ENCODE measurements at places on chromosomes 4 and X. TPM values are rescaled to one million over a fixed set of nuclear protein-coding genes. Genes with fewer than 3 reads are reported as not detected.

DNA sequence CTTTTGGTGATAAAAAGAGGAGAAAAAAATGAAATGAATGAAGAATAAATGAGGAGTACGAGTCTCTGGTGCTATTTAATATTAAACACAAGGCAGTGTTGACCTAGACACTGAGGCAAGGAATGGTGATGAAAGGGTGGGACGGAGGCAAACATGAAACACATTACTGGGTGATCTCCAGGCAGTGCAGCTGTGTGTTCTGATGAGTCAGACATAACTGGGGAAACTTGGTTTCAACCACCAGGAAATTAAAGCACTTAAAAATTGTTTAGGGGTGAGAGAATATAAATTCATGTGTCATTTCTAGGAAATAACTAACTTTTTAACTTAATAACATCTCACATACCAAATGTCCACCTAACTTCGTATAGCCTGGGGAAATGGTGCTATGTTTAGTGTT is 19.7 kb upstream of the CXCL6 start:
- DNase-seq = no peak

- peak; percentile 0 for DNase-seq
Measured at GRCh38 chr4:141711211-141711610, 74.8 kb downstream of the IL15 start.

DNA sequence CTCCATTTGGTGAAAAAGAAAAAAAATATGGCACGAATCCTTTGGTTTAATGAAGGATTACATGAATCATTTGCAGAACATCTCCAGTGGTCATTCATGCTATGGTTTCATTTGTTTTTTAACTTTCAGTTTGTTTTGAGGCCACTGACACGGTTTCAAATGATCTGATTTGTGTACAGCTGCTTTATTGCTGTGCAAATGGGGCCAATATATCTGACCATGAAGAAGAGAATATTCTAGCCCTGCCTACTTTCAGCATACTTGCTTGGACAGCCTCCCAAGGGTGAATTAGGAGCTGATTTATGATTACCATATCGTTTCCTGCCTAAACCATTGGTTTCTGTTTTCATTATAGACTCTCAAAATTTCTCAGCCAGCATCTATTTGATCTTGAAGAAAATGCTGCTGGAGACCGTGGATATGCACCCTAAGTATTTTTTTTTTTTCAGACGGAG is 30.7 kb downstream of the SPARCL1 start:
- peak; percentile 71 for DNase-seq

GRCh38 chrX:2413969-2414368 is 86.8 kb downstream of the DHRSX start:
- DNase-seq = no peak

- no peak for DNase-seq
Measured at GRCh38 chrX:70049406-70049805, 332 bp downstream of the AWAT2 start.

GRCh38 chr4:128388352-128388630 is 100.7 kb upstream of the PGRMC2 start:
- no peak for DNase-seq

- peak; percentile 57 for DNase-seq
Measured at GRCh38 chr4:88706574-88706973, 8.9 kb upstream of the NAP1L5 start.

DNA sequence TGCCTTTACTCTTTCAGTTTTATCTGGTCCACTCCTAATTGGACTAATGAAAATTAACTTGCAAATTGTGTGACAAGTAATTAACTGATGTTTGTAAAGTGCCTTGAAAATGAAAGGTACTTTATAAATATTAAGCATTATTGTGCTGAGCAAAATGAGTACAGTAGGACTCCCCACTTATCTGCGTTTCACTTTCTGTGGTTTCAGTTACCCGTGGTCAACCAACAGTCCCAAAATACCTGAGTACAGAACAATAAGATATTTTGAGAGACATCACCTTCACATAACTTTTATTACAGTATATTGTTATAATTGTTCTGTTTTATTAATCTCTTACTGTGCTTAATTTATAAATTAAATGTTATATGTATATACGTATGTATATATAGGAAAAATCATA is 27.4 kb upstream of the JADE3 start:
- DNase-seq = no peak

DNA sequence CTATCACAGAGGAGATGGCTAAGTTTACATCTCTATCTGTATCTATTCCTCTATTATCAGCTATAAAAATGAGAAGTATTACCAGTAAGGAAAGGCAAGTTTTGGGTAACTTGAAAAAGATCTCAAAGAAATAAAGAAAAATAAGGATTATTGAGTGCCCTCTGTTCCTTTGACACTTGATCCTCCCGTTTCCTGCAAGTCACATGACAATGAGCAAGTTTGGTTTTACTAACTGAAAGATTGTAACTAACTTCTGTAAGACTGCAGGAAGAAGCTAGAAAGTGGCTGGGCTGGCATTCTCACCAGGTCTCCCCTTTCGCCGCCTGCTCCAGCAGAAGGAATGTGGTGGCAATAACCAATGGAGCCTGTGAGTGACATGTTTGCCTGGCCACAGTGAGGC is 59.2 kb downstream of the ARHGAP24 start:
- DNase-seq = no peak

GRCh38 chr4:105022811-105023667 is 123.6 kb upstream of the TET2 start:
- DNase-seq = no peak

- peak; percentile 37 for DNase-seq
Measured at GRCh38 chrX:96244955-96245354, 439.7 kb upstream of the DIAPH2 start.

DNA sequence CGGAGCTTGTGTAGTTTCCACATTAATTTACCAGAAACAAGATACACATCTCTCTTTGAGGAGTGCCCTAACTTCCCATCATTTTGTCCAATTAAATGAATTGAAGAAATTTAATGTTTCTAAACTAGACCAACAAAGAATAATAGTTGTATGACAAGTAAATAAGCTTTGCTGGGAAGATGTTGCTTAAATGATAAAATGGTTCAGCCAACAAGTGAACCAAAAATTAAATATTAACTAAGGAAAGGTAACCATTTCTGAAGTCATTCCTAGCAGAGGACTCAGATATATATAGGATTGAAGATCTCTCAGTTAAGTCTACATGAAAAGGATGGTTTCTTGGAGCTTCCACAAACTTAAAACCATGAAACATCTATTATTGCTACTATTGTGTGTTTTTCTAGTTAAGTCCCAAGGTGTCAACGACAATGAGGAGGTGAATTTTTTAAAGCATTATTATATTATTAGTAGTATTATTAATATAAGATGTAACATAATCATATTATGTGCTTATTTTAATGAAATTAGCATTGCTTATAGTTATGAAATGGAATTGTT is at the start of gene FGB:
FGB (plus strand) TSS at position 315 of the 558 bp plus-strand sequence; CDS start at position 323, 8 bp downstream.
- DNase-seq = no peak

DNA sequence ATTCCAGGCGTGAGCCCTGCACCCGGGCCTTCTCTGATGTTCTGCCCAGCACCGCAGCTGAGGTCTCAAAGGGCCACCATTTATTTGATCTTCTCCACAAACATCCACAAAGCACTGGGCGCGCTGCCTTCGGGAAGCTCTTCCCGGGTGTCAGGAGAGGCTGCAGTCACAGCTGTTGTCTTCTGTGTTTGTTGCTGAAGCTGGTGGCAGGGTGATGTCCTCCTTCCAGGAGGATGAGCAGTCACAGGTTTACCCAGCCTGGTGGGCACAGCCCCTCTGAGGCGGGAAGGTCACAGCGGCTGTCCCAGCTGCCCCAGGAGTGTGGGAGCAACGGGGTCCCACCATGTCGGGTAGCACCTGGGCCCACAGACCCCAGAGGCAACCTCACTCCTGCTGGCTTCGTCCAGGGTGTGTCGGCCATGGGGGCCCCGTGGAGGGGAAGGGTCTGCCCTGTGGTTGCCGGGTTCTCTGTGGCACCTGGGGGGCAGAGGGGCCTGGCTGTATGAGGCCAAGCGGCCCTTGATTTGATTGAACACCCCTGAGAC is 27.6 kb downstream of the FGFRL1 start:
- no peak for DNase-seq

DNA sequence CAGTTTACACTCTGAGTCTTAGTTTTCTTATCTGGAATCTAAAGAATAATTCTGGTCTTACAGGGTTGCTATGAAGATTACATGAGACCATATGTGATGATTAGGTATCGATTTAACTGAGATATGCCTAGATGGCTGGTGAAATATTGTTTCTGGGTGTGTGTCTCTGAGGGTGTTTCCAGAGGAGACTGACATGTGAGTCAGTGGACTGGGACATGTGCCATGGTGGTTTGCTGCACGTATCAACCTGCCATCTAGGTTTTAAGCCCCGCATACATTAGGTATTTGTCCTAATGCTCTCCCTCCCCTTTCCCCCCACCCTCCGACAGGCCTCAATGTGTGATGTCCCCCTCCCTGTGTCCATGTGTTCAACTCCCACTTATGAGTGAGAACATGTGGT is 186.0 kb upstream of the CXorf66 start:
- DNase-seq = no peak

GRCh38 chrX:71652405-71652804 is 14.9 kb upstream of the LOC101059915 start:
- peak; percentile 22 for DNase-seq

GRCh38 chr4:24212642-24213041 is 322.8 kb upstream of the PPARGC1A start:
- no peak for DNase-seq

DNA sequence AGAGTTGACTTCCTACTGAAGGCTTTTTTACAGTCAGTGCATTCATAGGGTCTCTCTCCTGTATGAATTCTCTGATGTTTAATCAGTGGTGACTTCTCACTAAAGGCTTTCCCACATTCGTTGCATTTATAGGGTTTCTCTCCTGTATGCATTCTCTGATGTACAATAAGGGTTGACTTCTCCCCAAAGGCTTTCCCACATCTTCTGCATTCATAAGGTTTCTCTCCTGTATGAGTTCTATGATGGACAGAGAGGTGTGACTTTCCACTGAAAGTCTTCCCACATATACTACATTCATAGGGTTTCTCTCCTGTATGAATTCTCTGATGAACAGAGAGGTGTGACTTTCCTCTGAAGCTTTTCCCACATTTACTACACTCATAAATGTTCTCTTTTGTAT is 45.2 kb downstream of the ZNF674 start:
- DNase-seq = no peak

DNA sequence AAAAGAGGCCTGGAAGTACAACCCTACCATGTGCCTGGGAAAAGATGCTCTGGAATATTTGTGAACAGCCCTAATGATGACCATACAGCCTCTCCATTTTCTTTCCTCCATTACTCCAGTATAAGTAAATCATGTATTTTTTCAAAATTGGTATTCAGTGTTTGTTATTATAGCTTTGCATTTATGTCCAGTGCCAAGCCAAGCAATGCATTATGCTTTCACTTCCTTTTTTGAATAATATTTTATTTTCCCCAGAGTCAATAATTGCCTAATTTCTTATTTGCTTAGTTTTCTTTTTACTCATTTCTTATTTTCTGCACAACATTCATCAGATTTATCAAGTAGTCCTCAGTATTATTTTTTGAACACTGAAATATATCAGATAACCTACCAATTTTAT is 49.3 kb upstream of the EOLA2 start:
- no peak for DNase-seq

- no peak for DNase-seq
Measured at GRCh38 chr4:29553846-29554245, 1166.3 kb upstream of the PCDH7 start.

Gene MAGEA1
- total RNA-seq = not detected

Gene NDNF
- 21.7 TPM for total RNA-seq

Gene JCHAIN
- 2.2 TPM for total RNA-seq

Gene SERTM2
- 0.10 TPM for total RNA-seq

Gene SSX4
- total RNA-seq = not detected

Gene PCDH7
- 42.6 TPM for total RNA-seq

Gene DGAT2L6
- total RNA-seq = 12.4 TPM

Gene MAGEC1
- total RNA-seq = not detected

Gene SLC7A11
- total RNA-seq = 2.1 TPM

Gene TGIF2LX
- not detected for total RNA-seq

Gene XAGE1A
- not detected for total RNA-seq

Gene RHOXF2B
- not detected for total RNA-seq

Gene GNPDA2
- total RNA-seq = 20.7 TPM

Gene PNMA6A
- total RNA-seq = 2.8 TPM

Gene PABPC1L2A
- not detected for total RNA-seq

Gene NWD2
- total RNA-seq = 0.30 TPM

Gene BMX
- 2.6 TPM for total RNA-seq

Gene CLNK
- total RNA-seq = 0.10 TPM

Gene HTN3
- total RNA-seq = not detected

Gene UGT2B10
- not detected for total RNA-seq

Gene WDR44
- 14.0 TPM for total RNA-seq

Gene PTPN13
- total RNA-seq = 78.6 TPM

Gene GLUD2
- 3.3 TPM for total RNA-seq

Measured in skin of body (tissue), 3 donors.